ENCODE measurements at places on chromosomes 13 and 19. TPM values are rescaled to one million over a fixed set of nuclear protein-coding genes. Genes with fewer than 3 reads are reported as not detected.

The MAP4K1 gene
- 2.0 TPM for total RNA-seq

The CPAMD8 gene
- 2.0 TPM for total RNA-seq

The FBXO27 gene
- 4.3 TPM for total RNA-seq

The SLC25A41 gene
- not detected for total RNA-seq

The RYR1 gene
- 1.0 TPM for total RNA-seq

The ACOD1 gene
- not detected for total RNA-seq

The ZNF66 gene
- total RNA-seq, result 7.8 TPM

The ZNF729 gene
- not detected for total RNA-seq

The ADGRE3 gene
- not detected for total RNA-seq

The KLK2 gene
- not detected for total RNA-seq

The TNNT1 gene
- total RNA-seq, result not detected

DNA sequence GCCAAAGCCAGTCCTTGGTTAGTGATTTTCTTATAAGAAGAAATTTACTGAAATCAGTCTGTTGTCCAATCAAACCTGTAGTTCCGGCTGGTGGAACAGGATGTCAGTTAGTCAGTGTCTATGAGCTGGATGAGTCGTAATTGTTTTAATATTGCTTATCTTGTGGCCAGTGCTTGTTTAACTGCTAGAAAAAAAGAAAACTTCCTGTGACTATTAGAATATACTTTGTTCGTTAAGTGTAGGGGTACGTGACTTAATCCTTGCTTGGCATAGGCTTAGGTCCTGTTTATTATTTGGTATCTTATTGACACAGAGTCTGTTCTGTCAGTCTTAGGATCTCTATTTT, 1484.8 kb upstream of the MIR17HG start:
- DNase-seq, result no peak
- no peak overlapping the region for H3K27ac ChIP-seq

DNA sequence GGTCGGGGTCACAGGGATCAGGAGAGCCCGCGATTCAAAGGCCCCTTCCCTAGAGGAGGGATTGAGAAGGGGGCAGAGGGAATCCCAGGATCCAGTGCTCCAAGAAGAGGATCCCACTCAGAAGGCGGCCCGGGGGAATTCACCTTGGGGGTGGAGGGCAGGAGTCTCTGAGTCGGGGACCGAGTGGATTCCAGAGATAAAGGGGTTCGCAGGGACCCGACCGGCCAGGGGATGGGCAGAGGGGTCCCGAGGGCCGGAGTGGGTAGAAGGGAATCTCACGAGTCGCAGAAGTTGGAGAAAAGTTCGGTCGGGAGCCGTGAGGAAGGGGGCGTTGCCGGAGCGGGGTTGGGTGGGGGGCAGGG, 261 bp downstream of the PRKD2 start:
- H3K27ac ChIP-seq, result peak overlapping the region; percentile 82
- H3K4me3 ChIP-seq, result peak overlapping the region; percentile 84
- no peaks in the 10 kb centered on the region for H3K36me3 ChIP-seq
- H3K4me1 ChIP-seq, result peaks cover 39% of the 10 kb centered on the region
- H3K27me3 ChIP-seq, result no peaks in the 10 kb centered on the region

- H3K36me3 ChIP-seq, result no peaks in the 10 kb centered on the region
- H3K4me3 ChIP-seq, result no peak overlapping the region
- no peak for DNase-seq
- H3K4me1 ChIP-seq, result peaks cover 3% of the 10 kb centered on the region
Observed at GRCh38 chr13:110268061-110268460, 38.9 kb downstream of the COL4A1 start.

GRCh38 chr13:44318161-44318560, 55.5 kb upstream of the SERP2 start:
- DNase-seq, result no peak
- H3K27me3 ChIP-seq, result no peaks in the 10 kb centered on the region
- H3K4me1 ChIP-seq, result no peaks in the 10 kb centered on the region
- no peak overlapping the region for H3K27ac ChIP-seq
- H3K4me3 ChIP-seq, result no peak overlapping the region

DNA sequence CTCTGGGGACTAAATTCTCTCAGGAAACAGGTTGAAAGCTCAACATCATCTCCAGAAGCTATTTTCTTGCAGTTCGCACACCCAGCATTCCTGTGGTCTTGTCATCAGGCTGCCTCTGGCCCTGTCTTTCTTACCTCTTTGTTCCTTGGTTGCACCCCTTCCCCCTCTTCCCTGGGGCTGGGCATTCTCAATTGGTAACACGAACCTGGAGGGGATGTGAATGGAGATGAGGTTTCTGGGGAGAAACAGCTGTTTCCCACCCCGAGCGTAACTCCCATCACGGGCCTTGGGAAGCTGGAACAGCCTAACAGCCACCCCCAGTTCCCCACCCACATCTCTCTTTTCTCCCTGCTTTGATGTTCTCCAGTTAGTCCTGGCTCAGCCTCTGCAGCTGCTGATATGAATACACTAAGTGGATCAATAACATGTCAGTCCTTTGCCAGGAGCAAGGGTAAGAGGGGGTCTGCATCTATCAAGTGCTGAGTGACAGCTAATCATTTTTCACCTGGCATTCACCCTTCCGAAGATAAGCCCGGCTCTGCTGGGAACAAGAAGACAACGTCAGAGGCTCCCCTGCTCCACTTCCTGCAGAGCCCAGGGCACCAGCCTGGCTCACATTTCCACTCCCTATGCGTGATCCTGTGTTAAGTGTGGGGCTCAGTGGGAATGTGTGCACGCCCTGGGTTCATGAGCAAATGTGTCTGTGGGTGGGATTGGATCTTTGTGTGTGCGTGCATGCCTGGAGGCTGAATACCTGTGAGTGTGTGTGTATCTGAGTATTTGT, 74.0 kb upstream of the KCTD15 start:
- H3K36me3 ChIP-seq, result no peaks in the 10 kb centered on the region
- no peaks in the 10 kb centered on the region for H3K27me3 ChIP-seq
- H3K4me3 ChIP-seq, result no peak overlapping the region
- no peak overlapping the region for H3K27ac ChIP-seq

GRCh38 chr19:35341565-35342225, 6.0 kb upstream of the FFAR1 start:
- no peak overlapping the region for H3K27ac ChIP-seq
- no peaks in the 10 kb centered on the region for H3K36me3 ChIP-seq
- no peaks in the 10 kb centered on the region for H3K4me1 ChIP-seq
- no peak overlapping the region for H3K4me3 ChIP-seq

DNA sequence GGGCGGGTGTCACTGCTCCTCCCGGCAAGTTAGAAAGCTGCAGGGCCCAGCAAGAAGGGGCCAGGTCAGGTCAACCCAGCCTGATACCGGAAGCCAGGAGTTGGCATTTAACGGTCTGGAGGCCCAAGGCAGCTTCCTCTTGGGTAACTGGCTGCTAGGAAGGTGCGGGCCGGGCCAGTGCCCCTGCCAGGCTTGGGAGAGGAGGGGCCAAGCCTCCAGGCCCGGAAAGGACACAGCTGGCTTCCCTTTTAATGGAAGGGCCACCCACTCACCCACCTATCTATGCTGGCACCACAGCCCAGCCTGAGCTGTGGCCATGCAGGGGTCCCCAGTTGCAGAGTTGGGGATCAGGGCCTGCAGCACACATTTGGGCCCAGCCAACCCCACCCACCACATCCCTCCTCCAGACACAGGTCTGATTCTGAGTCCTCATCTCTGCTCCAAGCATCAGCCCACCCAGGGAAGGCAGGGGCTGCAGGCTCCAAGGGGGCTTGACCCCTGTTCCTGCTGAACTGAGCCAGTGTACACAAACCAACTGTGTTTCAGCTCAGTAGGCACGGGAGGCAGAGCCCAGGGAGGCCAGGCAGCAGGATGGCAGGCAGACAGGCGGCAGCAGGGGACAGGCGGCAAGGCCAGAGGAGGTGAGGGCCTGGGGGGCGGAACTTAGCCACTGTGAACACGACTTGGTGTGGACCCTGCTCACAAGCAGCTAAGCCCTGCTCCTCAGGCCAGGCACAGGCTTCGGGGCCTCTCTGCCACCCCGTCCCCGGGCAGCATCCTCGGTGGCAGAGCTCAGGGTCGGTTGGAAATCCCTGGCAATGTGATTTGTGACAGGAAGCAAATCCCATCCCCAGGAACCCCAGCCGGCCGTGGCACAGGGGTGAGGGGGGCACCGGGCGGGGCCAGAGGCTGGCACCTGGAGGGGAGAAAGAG, 40.8 kb downstream of the ZSWIM4 start:
- DNase-seq, result no peak
- peak overlapping the region; percentile 95 for H3K27ac ChIP-seq
- H3K27me3 ChIP-seq, result no peaks in the 10 kb centered on the region
- H3K4me3 ChIP-seq, result no peak overlapping the region
- H3K36me3 ChIP-seq, result no peaks in the 10 kb centered on the region

DNA sequence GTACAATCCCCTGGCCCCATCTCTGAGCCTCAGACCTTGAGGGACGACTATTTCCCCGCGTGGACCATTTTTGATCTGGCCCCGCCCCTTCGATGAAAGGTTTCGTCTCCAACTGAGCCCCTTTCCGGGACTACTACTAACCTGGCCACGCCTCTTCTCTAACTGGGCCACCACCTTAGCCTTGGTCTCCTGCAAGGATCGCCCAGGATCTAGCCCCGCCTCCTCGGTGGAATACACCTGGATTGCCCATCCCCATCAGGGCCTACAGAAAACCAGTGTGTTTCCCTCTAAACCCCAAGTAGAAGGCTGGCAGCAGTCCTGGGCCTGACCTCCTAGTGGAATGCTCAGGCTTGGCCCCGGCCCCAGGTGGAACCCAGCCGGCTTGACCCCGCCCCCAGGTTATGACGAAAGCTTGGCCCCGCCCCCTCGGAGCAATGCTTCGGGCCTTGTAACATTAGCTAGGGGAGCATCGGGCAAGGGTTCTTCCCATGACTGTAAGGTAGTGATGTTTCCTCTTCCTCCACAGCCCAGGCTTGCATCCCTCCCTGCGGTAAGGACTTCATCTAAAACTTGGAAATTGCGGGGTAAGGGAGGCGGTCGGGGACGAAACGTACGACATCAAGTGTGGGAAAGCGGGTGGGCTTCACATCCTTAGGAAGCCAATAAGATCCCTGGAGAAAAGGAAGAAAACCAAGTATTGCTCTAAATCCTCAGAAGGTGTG, 9.1 kb downstream of the SPACA6 start:
- H3K27me3 ChIP-seq, result no peaks in the 10 kb centered on the region
- H3K36me3 ChIP-seq, result no peaks in the 10 kb centered on the region
- H3K27ac ChIP-seq, result peak overlapping the region; percentile 83
- peaks cover 42% of the 10 kb centered on the region for H3K4me1 ChIP-seq
- no peak overlapping the region for H3K4me3 ChIP-seq
- peak; percentile 87 for DNase-seq

- H3K27ac ChIP-seq, result no peak overlapping the region
- no peaks in the 10 kb centered on the region for H3K27me3 ChIP-seq
- no peak for DNase-seq
- H3K36me3 ChIP-seq, result peaks cover 6% of the 10 kb centered on the region
- peaks cover 11% of the 10 kb centered on the region for H3K4me1 ChIP-seq
Observed at GRCh38 chr19:58284199-58284598, 5.4 kb downstream of the ZNF8 start.

DNA sequence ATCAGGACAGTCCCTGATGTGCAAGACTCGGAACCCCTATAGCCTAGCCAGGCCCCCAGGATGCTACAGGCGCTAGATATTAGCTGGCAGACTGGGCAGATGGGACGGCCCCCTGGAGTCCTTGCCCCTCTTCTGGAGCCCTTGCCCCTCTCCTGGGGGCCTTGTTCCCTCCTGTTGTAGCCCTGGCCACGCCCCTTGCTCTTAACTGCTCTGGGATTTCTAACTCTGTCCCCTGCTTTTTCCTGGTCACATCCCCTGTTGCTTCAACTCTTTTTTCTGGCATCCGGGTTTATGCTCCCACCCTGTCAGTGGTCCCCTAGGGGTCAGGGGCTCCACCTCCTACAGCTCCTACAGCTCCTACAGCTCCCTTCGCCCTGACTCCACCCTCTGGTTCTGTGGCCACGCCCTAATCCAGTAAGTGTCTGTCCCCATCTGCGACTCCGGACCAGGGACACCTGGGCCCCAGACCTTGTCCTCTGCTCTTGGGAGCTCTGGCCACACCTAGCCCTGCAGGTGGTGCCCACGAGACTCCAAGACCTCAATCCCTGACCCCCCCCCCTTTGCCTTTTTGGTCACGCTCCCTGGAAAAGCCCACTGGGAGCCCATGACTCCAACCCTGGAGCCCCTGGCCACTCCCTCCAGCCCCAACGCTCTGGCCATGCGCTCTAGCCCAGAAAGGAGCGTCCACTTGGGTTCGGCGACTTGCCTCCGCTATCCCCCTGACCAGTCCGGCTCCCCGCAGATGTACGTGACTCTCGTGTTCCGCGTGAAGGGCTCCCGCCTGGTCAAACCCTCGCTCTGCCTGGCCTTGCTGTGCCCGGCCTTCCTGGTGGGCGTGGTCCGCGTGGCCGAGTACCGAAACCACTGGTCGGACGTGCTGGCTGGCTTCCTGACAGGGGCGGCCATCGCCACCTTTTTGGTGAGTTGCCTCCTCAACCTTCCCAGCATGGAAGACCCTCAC, 6.8 kb downstream of the PLPPR2 start:
- no peak overlapping the region for H3K4me3 ChIP-seq
- no peaks in the 10 kb centered on the region for H3K27me3 ChIP-seq
- DNase-seq, result no peak
- no peaks in the 10 kb centered on the region for H3K36me3 ChIP-seq
- peaks cover 7% of the 10 kb centered on the region for H3K4me1 ChIP-seq

DNA sequence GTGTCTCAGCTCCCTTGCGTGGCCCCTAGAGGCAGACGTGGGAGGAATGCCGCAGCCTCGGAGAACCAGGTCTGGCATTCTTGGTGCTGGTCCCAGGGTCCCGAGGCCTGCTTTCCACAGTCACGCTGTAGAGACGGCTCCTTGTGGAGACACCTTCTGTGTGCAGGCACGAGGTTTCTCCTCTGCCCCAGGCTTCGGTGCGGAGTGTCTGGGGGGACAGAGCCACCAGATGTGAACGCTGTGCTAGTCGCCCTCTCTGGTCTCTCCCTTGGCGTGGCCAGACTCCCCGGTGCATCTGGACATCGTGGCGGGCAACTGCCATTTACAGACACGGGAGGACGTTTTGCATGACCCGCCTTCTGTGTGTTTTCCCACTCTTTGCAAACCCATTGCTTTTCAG, 7.5 kb upstream of the TMEM255B start:
- no peaks in the 10 kb centered on the region for H3K36me3 ChIP-seq
- H3K4me3 ChIP-seq, result no peak overlapping the region
- no peak overlapping the region for H3K27ac ChIP-seq
- no peaks in the 10 kb centered on the region for H3K27me3 ChIP-seq
- no peaks in the 10 kb centered on the region for H3K4me1 ChIP-seq
- no peak for DNase-seq

GRCh38 chr13:47726394-47726793, 274.7 kb downstream of the SUCLA2 start:
- H3K27ac ChIP-seq, result no peak overlapping the region
- H3K27me3 ChIP-seq, result no peaks in the 10 kb centered on the region
- no peaks in the 10 kb centered on the region for H3K36me3 ChIP-seq
- no peak for DNase-seq
